ENCODE measurements at places on chromosomes 4 and X.

DNA sequence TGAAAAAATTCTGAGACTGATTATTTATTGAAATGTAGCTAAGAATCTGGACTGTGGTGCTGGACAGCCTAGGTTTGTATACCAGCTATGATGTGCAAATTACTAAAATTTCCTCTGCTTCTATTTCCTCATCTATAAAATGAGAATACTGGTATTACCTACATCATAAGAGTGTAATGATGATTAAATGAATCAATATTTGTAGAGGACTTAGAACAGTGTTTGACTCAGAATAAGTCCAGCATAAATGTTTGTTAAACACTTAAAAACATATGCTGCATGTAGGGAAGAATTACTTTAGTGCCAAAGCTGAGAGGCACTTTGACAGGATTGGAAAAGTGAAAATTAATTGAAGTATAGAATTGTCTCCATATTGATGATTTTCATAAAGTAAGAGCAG is 55.3 kb upstream of the TMPRSS11F start:
- DNase-seq = no peak

DNA sequence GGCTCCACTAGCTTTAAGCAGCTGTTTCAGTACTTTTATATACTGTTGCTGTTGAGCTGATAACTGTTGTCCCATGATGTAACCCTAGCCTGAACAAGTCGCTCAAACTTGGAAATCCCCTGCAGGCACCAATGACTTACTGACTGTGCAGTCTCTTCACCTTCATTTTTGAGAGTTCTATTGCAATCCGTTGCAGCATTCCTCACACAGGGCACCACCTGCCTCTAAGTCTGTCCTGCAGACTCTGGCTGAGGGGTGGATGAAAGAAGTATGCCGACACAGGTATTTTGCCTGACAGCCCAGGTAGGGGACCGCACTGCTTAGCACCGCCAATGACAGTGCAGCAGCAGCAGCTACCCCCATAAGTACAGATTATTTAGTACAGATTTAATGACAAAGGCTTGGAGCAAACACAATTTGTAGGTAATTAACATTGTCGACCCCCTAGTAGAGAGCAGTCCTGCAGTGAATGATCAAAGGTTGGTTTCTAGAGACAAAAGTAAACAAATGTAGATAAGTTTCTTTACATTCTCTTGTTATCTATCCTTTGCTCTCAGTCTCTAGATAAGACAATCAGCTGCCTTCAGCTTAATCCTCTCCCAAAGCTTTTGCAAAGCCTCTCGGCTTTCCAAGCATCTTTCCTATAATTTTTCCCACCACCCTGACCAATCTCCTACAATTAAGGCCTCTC is 205.0 kb downstream of the PABPC4L start:
- DNase-seq = no peak

DNA sequence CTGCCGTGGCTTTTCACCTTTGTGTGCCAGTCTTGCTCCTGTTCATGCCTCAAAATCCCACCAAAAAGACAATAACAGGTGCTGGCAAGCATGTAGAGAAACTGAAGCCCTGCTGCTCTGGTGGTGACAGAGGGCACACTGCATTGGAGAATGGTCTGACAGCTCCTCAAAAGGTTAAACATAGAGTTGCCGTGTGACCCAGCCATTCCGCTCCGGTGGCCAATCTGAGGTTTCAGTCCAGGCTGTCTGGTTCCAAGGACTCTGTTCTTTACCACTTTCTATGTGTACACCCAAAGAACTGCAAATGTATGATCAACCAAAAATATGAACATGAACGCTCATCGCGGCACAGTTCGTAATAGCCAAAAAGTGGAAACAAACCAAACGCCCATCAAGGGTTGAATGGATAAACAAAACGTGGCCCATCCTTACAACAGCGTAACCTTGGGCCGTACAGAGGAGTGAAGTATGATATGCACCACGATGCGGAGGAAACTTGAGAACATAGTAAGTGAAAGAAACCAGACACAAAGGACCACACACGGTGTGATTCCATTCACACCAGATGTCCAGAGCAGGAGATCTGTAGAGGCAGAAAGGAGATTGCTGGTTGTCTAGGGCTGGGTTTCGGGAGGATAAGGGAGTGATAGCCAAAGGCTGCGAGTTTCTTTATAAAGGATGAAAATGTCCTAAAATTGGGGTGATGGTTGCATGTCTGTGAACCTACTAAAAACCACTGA is 33.6 kb upstream of the WFS1 start:
- DNase-seq = no peak

DNA sequence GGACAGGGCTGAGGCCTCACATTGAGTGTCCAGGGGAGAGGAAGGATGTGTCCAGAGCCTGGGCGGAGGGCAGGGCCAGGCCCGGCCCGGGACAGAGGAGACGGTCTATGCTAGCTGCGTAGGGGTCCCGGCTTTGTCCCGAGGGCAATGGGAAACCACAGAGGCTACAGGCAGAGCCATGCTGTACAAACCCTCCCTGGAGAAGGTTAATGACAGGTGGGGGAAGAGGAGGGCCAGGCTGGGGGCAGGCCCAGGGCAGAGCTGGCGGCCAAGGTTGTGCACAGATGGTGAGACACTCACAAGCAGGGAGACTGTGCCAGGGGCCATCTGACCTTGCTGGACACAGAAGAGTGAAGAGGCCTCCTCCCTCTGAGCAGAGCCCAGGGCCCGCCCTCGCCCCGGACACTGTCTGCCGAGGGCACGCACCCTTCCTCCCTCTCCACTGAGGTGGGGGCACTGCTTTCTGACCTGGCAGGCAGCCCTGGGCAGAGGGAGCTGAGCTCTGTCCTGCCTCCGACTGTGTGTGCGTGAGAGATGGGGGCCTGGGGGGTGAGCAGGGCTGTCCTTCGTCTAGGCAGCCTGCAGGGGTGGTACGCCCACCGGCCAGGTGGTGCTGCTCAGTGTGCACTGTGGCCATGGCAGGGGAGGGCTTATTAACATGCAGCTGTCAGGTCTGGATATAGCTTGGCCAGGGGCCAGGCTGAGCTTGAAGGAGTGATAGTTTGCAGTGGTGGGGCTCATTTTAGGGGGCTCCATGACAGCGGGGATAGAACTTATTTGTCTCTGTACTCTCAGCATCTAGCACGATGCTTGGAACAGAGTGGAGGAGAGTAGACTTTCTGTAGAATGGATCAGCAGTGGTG is 75.7 kb upstream of the LRPAP1 start:
- DNase-seq = no peak

GRCh38 chrX:133538148-133538547 is 122.9 kb upstream of the GPC4 start:
- no peak for DNase-seq

DNA sequence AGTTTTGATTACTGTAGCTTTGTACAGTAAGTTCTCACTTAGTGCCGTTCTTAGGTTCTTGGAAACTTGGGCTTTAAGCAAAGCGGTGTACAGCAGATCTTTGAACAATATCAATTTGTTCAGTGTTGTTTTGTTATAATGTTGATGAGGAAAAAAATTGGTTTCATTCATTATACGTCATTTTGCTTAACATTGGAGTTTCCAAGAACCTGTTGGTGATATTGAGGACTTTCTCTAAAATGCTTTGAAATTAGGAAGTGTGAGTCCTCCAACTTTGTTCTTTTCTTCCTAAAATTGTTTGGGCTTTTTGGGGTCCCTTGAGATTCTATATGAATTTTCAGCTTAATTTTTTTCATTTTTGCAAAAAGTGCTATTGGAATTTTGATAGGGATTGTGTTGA is 49.1 kb downstream of the STAG2 start:
- DNase-seq = no peak

GRCh38 chrX:65596270-65597034 is 61.9 kb upstream of the LAS1L start:
- DNase-seq = no peak

DNA sequence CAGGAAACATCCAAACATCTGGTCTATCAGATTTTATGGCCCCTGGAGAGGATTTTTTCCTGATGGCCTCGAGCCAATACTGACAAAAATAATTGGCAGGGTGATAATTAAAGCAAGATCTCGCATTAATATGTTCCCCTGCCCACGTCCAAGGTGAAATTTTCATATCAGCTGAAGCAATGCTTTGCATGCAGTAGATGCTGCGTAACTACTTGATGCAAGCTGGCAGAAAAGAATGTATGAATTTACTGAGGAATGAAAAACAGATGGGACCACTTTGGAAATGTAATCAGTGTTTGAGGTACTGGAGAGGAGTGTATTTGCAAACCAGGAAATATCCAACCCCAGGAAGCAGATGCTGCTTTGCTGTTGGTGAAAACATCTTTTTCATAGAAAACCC is 36.8 kb upstream of the REST start:
- DNase-seq = no peak

All from HS-27A (cell line).